GM12878 (cell line): ENCODE measurements at places on chromosomes 3 and 15. TPM values are rescaled to one million over a fixed set of nuclear protein-coding genes. Genes with fewer than 3 reads are reported as not detected.

KIF15 gene
- 25.7 and 29.3 TPM in 2 replicates for total RNA-seq

CCR3 gene
- total RNA-seq: 0.41 and 0.66 TPM in 2 replicates

ITPKA gene
- total RNA-seq: 0.64 and 0.67 TPM in 2 replicates

DNA sequence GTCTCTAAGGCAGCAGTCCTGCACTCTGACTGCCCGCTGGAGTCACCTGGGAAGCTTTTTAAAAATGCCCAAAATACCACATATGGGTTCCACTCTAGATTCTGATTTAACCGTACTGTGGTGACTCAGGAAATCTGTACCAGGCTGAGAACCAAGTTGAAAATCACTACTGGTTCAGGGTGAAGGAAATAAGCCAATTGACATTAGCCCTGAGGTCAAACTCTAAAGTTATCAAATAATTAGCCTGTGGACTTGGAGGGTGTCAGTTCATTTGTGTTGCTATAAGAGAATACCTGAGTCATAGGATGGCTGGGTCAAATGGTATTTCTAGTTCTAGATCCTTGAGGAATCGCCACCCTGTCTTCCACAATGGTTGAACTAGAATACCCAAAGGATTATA, 321.7 kb upstream of the ROPN1 start:
- no peak for DNase-seq

DNA sequence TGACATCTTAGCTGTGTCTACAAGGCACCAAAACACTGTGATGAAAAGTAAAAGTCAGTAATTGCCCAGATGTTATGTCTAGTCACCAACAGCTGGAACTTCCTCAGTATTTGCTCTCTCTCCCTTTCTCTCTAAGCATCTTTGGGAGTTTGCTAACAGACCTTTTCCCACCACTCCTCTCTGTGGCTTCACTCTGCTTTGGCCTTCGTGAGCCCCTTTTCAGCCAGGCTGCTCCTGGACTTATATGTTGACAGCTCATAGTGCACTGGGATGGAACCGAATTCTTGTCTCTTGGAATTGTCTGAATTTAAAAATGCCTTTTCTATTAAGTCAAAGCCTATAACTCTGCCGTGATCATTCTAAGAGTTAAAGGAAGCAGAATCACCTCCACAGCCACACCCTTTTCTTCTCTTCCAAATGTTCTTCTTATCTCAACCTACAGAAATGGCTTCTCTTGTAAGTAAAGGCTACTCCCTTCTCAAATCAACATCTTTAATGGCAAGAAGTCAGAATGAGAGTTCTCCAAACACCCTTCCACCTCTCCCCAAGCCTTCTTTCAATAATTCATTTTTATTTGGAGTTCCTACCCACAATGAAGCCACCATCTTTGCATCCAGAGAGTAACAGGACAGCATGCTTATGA, 17.2 kb upstream of the FOXP1 start:
- no peak for DNase-seq

DNA sequence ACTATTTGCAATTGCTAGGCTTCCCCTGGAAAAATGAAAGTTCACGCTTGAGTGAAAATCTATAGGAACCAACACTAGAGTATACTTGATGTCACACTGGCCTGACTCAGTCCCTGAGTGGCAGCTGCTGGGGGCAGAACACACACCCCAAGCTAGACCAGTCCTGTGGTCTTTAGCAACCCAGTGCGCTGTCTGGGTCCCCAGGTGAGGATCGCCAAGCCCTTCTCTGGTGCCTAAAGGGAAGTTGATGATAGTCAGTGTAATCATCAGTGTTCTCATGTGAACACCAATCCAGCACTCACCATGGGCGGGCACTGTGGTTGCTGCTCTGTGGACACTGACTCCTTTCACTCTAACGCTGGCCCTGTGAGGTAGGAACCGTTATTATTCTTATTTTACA, 11.2 kb downstream of the ALDH1A3 start:
- DNase-seq: no peak

DNA sequence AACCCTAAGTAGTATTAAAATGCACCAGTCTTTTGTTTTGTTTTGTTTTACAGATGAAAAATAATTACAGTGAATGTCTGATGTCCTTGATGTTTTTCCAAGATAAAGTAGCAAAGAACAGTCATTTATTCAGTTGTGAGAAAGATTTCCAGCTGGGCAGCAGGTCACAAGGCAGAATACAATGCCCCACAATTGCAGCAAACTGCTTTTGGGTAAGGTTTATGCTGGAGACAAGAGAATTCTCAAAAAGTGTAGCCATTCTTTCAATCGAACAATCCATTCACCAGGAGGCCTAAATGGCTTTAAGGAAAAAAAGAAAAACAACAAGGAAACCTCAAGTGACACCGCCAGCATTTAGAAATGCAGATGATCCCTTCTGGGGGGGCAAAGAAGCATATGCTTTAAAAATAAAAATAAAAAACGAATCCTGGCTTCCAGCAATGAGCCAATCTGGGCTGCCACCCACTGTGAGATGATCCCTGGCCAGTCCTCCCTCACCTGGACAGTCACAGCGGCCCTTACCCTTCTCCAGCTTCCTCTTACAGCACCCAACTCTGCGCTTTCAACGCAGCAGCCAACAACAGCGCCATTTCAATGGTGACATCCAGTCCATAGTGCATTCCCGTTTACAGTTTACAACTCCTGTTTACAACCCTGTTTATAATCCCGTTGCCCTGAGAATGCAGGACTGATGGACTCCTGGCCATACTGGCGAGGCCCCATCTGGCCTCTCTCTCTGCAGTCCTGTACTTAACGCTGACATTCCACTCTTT, 25.7 kb upstream of the WNT5A start:
- DNase-seq: no peak

GRCh38 chr3:114721864-114722263, 425.2 kb downstream of the ZBTB20 start:
- DNase-seq: no peak

DNA sequence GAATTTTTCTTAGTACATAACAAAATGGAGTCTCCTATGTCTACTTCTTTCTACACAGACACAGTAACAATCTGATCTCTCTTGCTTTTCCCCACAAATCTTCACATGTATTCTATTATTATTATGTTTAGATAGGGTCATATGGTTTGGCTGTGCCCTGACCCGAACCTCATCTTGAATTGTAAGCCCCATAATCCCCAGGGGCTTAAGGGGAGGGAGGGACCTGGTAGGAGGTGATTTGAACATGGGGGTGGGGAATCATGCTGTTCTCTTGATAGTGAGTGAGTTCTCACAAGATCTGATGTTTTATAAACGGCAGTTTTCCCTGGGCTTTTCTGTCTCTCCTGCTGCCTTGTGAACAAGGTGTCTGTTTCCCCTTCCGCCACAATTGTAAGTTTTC, 86.7 kb upstream of the SELENOK start:
- no peak for DNase-seq

- DNase-seq: no peak
Measured at GRCh38 chr3:16090024-16090423, 84.5 kb upstream of the GALNT15 start.

DNA sequence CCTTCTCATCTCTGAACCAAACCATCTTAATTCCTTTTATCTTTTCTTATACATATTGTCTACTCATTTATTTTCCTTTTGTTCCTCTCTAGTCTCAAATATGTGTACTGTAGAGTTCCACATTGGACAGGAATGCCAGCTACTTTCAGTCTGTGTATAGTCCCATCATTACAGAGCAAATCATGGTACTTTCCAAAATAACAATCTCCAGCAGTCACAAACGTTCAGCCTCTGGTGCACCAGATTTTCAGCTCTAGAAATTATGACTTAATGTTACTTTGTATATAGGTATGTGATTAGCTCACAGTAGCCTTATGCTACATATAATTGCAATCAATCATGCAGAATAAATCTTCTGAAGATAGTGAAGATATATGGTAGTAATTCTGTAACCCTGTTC, 32.5 kb upstream of the TM4SF4 start:
- DNase-seq: no peak

GRCh38 chr15:100771746-100772145, 107.9 kb upstream of the ALDH1A3 start:
- DNase-seq: no peak

- no peak for DNase-seq
Measured at GRCh38 chr3:50585919-50586762, 16.8 kb downstream of the HEMK1 start.
